ENCODE measurements at places on chromosomes 5 and 9. TPM values are rescaled to one million over a fixed set of nuclear protein-coding genes. Genes with fewer than 3 reads are reported as not detected.

The TTLL11 gene
- 9.0 TPM for total RNA-seq

The SLC6A18 gene
- not detected for total RNA-seq

The ANKRD18A gene
- 5.0 TPM for total RNA-seq

The PNPLA7 gene
- total RNA-seq: 18.7 TPM

The NR4A3 gene
- 1.3 TPM for total RNA-seq

The CTNND2 gene
- 6.0 TPM for total RNA-seq

The GPX3 gene
- total RNA-seq: 1,215 TPM

The PKD2L2 gene
- not detected for total RNA-seq

DNA sequence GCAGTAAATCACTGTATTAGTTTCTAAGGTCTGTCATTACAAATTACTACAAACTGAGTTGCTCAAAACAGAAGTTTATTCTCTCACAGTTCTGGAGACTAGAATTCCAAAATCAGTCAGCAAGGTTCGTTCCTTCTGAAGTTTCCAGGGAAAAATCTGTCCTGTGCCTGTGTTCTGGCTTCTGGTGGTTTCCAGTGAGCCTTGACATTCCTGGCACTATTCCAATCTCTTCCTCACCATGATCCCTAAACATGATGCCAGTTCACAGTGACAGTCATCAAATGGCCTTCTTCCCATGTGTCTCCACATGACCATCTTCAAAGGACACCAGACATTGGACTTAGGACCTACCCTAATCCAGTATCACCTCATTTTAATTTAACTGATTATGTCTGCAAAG is 351.4 kb downstream of the PLK2 start:
- no peak for DNase-seq

- no peak for DNase-seq
Measured at GRCh38 chr5:148446611-148447010, 62.9 kb downstream of the FBXO38 start.

GRCh38 chr5:36507332-36507952 is 99.0 kb upstream of the SLC1A3 start:
- peak; percentile 56 for DNase-seq

- DNase-seq: no peak
Measured at GRCh38 chr9:132740526-132741309, 70.5 kb downstream of the GTF3C4 start.

DNA sequence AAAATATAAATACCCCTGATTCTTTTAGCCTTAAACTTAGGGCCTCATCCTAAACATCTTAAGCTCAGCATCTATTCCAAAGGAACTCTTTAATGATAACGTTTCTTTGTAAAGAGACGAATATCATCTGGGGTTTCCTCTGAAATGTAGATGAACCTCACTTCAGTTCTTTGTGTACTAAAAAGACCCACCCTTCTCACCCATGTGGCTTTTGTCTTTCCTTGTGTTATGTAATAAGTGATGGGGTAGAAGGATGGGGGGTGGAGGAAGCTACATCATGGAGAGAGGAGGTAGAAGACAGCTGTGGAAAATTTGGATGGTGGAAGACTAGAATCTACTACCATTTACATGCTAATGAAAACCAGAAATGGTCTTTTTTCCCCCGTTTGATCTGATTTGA is 111.0 kb downstream of the NDUFS4 start:
- no peak for DNase-seq

DNA sequence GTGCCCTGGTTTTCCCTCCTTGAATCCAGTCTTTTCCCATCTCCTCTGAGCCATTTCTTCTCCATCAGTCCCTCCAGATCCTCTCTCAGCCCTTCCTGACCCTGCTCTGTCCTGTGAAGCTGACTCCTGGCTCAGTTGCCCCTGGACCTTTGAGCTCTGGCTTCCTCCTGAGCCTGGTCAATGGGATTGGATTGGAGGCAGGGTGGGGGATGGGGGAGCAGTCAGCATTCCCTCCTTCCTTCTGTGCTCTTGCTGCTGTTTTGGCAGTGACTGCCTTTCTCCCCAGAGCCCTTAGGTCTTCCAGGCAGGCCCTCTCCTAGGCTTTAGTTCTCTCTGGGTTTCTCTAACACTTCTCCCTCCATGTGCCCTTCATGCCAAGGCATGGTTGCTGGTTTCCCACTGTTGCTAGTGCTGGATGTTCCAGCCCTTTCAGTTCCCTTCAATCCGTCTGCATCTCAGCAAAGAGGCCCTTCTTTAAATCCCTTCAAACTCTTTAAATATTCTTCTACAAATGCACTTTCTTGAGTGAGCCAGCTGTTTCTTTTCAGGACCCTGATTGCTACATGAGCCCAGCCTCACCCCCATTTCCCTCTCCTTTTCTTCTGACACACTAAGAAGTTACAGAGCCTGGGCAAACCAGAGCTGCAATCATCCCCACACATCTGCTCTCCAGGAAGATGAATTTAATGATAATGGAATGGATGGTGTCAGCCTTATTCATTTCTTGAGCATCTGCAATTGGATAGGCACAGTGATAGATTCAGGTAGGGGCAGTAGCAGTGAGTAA is 2.2 kb downstream of the TNFSF15 start:
- DNase-seq: no peak

DNA sequence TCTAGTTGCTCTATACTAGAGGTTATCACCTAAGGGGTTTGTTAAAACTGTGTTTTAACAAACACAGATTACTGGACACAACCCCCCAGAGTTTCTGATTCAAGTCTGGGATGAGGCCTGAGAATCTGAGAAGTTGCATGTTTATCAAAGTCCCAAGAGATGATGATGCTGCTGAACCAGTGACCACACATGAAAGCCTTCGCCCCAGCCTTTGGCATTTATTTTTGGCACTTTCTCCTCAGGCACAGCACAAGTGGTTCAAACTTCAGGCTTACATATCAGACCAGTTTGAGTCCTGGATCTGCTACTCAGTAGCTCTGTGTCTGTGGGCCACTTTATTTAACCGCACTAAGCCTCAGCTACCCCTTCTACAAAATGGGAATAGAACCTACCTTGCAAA is 407.2 kb upstream of the PIK3R1 start:
- DNase-seq: no peak

DNA sequence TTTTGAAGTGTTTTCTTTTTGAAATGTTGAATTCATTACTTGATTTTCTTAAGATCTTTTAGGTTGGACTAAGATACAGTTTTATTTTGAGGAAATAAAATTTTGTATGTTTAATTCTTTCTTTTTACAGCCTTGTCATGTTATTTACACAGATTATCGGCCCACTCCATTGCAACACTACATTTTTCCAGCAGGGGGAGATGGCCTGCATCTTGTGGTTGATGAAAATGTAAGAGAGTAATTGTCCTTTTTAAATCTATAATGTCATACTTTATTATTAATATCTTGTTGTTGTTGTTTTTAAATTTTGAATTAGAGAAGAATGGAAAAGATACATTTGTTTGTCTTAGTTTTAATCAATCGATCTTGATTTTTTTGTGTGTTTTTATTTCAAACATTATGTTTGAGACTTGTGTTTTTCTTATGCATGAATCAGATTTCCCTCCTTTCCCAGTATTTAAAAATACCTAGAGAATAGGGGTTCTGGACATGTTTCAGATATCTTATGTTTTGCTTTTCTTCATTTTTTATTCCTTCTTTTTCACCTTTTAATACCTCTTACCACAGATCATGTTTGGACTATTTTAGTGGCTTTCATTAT is 36.7 kb downstream of the MTREX start:
- peak; percentile 70 for DNase-seq

DNA sequence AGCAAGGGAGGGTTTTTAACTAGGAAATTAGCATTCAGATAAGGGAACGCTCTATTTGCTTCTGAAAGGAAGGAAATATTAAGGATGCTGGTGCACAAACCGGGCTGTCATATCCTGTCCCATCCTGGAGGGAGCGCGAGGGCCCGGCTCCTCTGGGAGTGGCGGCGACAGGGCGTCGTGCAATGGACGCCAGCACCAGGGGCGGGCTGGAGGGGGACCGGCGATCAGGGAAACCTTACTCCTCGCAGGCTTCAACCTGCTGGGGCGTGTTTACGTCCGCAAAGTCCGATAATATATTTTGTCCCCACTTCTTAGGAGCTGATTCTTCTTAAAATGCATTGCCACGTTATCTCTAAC is 197.1 kb upstream of the TBCA start:
- no peak for DNase-seq

- no peak for DNase-seq
Measured at GRCh38 chr9:105963343-105964099, 269.2 kb downstream of the TMEM38B start.

- no peak for DNase-seq
Measured at GRCh38 chr5:53555160-53555559, 5.3 kb upstream of the NDUFS4 start.

DNA sequence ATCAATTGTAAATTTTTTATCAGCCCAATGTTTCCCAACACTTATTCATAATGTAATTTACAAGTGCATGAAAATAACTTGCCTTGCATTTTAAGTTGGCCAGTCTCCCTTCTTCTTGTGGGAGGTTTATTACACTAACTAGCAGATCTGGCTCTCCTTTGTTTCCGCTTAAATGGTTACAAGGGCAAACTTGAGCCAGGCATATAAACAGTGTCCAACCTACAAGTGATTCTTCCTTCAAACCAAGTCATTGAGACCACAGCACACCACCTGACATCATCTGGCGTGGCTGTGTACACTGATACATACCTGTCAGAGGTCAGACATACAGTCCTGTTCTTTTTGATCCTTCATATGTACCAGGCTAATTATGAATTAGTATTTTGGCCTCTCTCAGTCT is 80.1 kb downstream of the ALDH1A1 start:
- DNase-seq: no peak

DNA sequence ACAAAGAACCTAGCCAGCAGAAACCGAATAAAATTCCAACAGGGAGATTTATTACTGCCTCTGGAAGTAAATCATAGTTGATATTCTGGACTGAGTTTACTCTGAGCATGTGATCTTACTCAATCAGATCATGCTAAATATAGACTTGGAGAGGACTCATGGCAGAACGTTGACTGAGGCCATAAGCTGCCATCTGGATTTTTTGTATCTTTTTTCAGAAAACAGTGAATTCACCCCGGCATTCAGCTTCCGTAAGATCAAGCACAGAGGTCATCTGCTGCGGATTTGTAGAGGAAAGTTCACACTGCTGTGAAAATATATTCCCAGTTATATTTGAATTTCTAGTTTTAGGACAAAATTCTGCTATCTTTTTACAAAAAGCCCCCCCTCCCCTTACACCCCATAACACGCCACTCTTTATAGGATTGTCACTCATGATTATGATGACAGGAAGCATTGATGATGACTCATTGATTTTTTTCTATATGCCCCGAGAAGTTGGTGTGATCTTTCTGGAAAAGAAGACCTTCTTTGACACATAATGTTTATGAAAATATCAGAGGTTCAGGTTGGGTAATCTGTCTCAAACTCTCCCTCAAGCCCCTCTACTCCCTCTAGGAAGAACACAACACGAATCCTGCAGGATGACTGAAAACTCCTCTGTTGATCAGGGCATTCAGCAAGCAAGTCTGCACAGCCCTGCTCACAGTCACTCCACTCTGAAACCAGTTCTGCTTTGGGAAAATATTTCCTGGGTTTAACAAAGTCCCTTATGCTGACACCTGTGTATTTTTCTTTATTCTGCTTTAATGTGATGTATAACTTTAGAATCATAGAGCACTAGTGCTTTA is 70.8 kb downstream of the NXNL2 start:
- DNase-seq: no peak

DNA sequence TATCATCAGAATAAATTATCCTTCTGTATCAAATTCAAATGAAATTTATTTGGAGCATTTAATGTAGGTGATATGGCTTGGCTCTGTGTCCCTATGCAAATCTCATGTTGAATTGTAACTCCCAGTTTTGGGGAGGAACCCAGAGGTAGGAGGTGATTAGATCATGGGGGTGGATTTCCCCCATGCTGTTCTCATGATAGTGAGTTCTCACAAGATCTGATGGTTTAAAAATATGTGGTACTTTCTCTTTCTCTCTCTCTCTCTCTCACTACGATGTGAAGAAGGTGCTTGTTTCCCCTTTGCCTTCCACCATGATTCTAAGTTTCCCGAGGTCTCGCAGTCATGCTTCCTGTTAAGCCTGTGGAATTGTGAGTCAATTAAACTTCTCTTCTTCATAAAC is 678.4 kb upstream of the RGMB start:
- no peak for DNase-seq

GRCh38 chr5:160311491-160312133 is 752 bp downstream of the CCNJL start:
- no peak for DNase-seq

GRCh38 chr9:137123468-137123837 is 8.9 kb upstream of the DPP7 start:
- no peak for DNase-seq

DNA sequence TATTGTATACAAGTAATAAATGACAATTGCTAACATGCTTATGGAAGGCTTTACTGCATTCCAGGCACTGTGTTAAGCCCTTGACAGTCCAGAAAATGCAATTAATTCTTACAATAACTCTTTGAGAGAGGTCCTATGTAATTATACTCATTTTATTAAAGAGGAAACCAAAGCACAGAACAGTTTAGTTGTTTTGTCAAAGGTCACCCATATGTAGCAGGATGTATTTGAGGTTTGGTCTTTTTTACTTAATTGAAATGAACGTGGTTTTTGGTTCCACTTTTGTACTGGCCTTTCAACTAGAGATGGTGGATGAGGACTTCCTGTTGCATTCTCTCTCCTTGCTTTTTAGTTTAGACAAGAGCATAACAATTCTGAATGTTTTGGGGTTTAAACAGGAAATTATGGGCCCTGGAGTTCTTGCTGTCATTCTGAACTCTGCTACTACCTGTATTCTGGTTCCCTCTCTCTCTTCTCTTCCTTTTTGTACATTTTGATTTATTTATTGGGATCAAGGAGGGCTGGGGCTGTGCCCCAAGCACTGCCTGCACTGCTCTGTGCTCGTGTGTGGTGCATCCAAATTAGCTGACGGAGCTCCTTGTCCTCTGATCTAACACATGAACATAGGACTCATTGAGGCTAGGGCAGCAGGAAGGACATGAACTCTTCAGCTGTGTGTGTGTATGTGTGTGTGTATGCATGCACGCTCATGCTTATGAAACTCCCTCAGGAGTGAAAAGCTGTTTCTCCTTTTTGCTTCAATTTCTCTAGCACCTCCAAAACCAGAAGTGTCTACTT is 47.4 kb downstream of the SLC28A3 start:
- no peak for DNase-seq

DNA sequence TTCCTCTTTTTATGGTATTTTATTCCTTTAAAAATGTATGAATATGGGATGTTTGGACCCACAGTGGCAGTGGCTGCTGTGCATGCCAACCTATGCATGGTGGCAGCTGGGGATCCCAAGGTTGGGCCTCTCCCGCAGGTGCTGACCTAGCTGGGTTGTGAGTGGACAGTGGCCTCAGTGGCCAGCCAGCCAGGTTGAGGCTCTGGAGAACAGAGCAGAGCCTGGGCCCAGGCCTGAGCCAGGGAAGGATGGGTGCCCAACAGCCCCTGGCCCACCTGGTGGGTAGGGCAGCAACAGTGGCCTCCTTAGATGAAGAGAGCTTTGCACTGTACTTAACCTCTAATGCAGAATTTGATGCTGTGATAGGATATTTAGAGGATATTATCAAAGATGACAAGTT is 624.8 kb downstream of the CHSY3 start:
- DNase-seq: no peak

- no peak for DNase-seq
Measured at GRCh38 chr5:137097203-137097602, 401.9 kb downstream of the SPOCK1 start.

Data from breast epithelium (tissue), 4 donors.